ENCODE measurements at places on chromosomes 4 and X. TPM values are rescaled to one million over a fixed set of nuclear protein-coding genes. Genes with fewer than 3 reads are reported as not detected.

The HTRA3 gene
- not detected for total RNA-seq

- no peaks in the 10 kb centered on the region for H3K27me3 ChIP-seq
- H3K27ac ChIP-seq, result no peak overlapping the region
- no peak for DNase-seq
- no peaks in the 10 kb centered on the region for H3K36me3 ChIP-seq
- H3K4me1 ChIP-seq, result no peaks in the 10 kb centered on the region
Measured at GRCh38 chr4:113378836-113379235, 329.4 kb downstream of the ANK2 start.

The FAM184B gene
- not detected for total RNA-seq

- H3K27me3 ChIP-seq, result no peaks in the 10 kb centered on the region
- H3K36me3 ChIP-seq, result no peaks in the 10 kb centered on the region
- H3K27ac ChIP-seq, result no peak overlapping the region
- no peak overlapping the region for H3K4me3 ChIP-seq
- DNase-seq, result no peak
Measured at GRCh38 chr4:105116616-105117319, 29.9 kb upstream of the TET2 start.

- no peak for DNase-seq
- H3K27me3 ChIP-seq, result no peaks in the 10 kb centered on the region
- H3K27ac ChIP-seq, result no peak overlapping the region
Measured at GRCh38 chrX:150038315-150038714, 100.0 kb upstream of the EOLA2 start.

The AKAP14 gene
- not detected for total RNA-seq

- no peak for DNase-seq
- H3K4me3 ChIP-seq, result no peak overlapping the region
- no peaks in the 10 kb centered on the region for H3K36me3 ChIP-seq
- no peak overlapping the region for H3K27ac ChIP-seq
- no peaks in the 10 kb centered on the region for H3K27me3 ChIP-seq
Measured at GRCh38 chr4:14064984-14065383, 437.5 kb upstream of the BOD1L1 start.

All from T-cell (primary cell).